Type B pancreatic cell (in vitro differentiated cells): ENCODE measurements at places on chromosomes 5 and 9. TPM values are rescaled to one million over a fixed set of nuclear protein-coding genes. Genes with fewer than 3 reads are reported as not detected.

The PPP3R2 gene
- 0.07 and 0.22 TPM in 2 replicates for total RNA-seq

- H3K27ac ChIP-seq = no peak overlapping the region
- H3K36me3 ChIP-seq = no peaks in the 10 kb centered on the region
- no peak overlapping the region for H3K4me3 ChIP-seq
- H3K27me3 ChIP-seq = peaks cover 9% of the 10 kb centered on the region
- DNase-seq = no peak
Measured at GRCh38 chr5:144048259-144048856, 122.1 kb downstream of the YIPF5 start.

The ANKRD55 gene
- not detected in 2 replicates for total RNA-seq

The ORM2 gene
- not detected in 2 replicates for total RNA-seq

DNA sequence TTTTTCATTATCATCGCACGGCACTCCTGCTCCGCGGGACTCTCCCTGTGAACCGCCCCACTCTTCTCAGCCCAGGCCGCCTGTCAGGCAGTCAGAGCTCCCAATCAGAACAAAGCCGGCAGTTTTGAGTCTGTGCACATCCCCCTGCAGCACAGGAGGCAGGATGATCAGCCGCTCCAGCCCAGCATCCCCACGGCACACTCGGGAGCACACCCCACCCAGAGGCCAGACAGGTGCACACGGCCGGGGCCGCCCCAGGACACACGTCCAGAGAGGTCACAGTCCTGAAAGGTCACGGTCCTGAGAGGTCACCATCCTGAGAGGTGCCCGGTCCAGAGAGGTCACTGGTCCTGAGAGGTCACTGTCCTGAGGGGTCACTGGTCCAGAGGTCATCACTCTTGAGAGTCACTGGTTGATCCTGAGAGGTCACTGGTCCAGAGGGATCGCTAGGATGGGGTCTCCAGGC is 8.4 kb downstream of the TPPP start:
- H3K36me3 ChIP-seq = no peaks in the 10 kb centered on the region
- no peaks in the 10 kb centered on the region for H3K27me3 ChIP-seq
- no peak overlapping the region for H3K4me3 ChIP-seq
- DNase-seq = no peak
- H3K27ac ChIP-seq = no peak overlapping the region

DNA sequence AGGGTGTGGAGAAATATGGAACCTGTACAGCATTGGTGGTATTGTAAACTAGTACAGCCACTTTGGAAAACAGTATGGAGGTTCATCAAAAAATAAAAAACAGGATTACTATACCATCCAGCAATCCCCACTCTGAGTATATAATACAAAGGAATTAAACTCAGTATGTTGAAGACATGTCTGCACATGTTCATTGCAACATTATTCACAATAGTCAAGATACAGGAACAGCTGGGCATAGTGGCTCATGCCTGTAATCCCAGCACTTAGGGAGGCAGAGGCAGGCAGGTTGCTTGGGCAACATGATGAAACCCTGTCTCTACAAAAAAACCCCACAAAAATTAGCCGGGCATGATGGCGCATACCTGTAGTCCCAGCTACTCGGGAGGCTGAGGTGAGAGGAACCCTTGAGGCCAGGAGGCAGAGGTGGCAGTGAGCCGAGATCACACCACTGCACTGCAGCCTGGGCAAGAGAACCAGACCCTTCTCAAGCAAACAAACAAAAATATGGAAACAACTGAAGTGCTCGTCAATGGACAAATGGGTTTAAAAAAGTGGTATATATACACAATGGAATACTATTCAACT is 63.6 kb downstream of the TMEM174 start:
- DNase-seq = no peak
- peaks cover under 1% of the 10 kb centered on the region for H3K4me1 ChIP-seq
- H3K27me3 ChIP-seq = peaks cover 55% of the 10 kb centered on the region
- no peak overlapping the region for H3K27ac ChIP-seq
